ENCODE measurements at places on chromosomes 11 and 22. TPM values are rescaled to one million over a fixed set of nuclear protein-coding genes. Genes with fewer than 3 reads are reported as not detected.

Gene HBB
- not detected for total RNA-seq

Gene OR4D5
- total RNA-seq = not detected

Gene NCR3LG1
- total RNA-seq = 1.7 TPM

Gene VSIG10L2
- total RNA-seq = not detected

Gene PRRG4
- 0.57 TPM for total RNA-seq

Gene KCNK7
- 1.0 TPM for total RNA-seq

Gene SYT7
- total RNA-seq = 0.72 TPM

Gene MS4A4E
- total RNA-seq = not detected

Gene PTPRCAP
- 0.24 TPM for total RNA-seq

Gene RHBDD3
- total RNA-seq = 34.3 TPM

Gene CECR2
- 0.08 TPM for total RNA-seq

Gene ANO9
- 1.8 TPM for total RNA-seq

Gene KRTAP5-2
- not detected for total RNA-seq

Gene GPHA2
- not detected for total RNA-seq

Gene ELMOD1
- total RNA-seq = 0.33 TPM

Gene OR4X1
- total RNA-seq = not detected

Gene SCUBE2
- 0.73 TPM for total RNA-seq
